NCI-H1694 treated with DMSO at 0.1 percent for 48 hours (cell line): ENCODE measurements at places on chromosomes 13 and 19.

- DNase-seq = no peak
Measured at GRCh38 chr19:14614099-14614412, 31.2 kb downstream of the CLEC17A start.

DNA sequence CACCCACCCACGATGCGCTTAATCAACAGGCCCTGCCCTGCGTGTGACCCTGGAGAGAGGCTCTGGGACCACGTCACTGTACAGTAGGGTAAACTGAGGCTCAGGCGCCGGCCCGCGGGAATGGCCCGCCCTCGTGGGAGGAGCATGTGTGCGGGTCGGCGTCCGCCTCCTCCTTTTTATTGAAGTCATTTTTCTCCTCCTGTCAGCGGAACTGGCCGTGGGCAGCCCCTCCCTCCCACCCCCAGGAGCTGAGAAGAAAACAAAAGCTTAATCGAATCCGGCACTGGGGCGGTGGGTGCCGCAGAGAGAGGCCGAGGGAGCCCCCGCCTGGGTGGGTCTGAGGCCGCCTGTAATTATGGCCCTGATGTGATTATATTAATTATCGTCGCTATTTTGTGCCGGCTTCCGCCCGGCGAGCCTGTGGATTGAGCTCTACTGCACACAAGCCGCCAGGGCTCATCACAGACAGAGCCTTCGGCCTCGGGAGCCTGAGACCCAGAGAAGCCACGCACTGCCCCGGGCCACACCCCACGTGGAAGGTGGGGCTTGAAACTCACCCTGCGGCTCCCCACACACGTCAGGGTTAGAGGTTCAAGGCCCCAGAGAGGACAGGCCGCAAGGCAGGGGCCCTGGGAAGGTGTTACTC lies 7.0 kb downstream of the C2CD4C start:
- DNase-seq = no peak

GRCh38 chr13:104375614-104376013 lies 1309.4 kb upstream of the SLC10A2 start:
- no peak for DNase-seq

GRCh38 chr13:68608147-68608546 lies 1378.0 kb upstream of the PCDH9 start:
- DNase-seq = no peak
